ENCODE measurements at places on chromosomes 11 and 22.

GRCh38 chr11:86514453-86514852 is 139.8 kb downstream of the CCDC81 start:
- peak; percentile 60 for DNase-seq

GRCh38 chr11:76880314-76880713 is 19.6 kb downstream of the ACER3 start:
- no peak for DNase-seq

GRCh38 chr11:85749287-85749834 is 61.6 kb downstream of the SYTL2 start:
- DNase-seq: peak; percentile 4

GRCh38 chr11:70557742-70558485 is 159.6 kb downstream of the CTTN start:
- DNase-seq: no peak

DNA sequence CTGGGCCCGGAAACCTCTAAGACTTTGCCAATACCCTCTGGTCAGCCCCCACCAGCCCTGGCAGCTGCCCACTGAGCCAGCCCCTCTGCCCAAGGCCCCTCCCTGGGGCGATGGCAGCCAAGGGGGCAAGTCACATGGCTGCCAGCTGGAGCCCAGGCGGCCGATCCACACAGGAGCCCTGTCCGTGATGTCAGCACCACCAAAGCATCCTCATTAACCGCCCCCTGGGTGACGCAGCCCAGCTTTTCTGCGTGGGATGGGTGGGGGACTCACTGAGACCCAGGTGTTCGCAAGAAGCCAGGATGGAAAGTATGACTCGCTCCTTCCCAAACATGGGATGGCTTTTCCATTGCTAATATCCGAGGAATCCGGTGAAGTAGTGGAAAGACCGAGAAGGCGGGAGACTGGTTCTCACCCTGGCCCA is 46.6 kb upstream of the WNT7B start:
- no peak for DNase-seq

Data from suppressor macrophage treated with lipopolysaccharide for 1 hour (primary cell).